ENCODE measurements at places on chromosomes 12 and 14.

- no peak for DNase-seq
Observed at GRCh38 chr12:59320112-59320511, 275.7 kb upstream of the SLC16A7 start.

- DNase-seq = peak; percentile 14
Observed at GRCh38 chr12:110281549-110282299, 677 bp downstream of the ATP2A2 start.

GRCh38 chr12:65532764-65533163 is 254.3 kb downstream of the MSRB3 start:
- DNase-seq = no peak

DNA sequence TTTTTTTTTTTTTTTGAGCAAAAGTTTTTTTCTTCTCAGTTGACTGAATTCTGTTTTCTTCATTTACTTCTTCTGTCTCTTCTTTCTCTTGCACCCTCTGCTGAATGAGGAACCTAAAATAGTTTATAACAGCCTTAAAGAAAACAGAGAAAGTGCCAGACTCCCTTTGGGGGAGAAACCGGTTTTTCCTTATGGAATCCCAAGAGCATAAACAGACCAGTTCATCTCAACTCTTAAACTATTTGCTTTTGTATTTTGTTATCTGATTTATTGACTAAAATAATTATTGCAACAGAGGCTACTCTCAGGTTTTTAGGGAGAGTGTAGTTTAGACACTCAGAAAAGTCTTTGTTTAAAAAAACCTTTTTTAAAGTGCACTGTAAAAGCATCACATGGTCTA is 30.2 kb downstream of the ST8SIA1 start:
- no peak for DNase-seq

GRCh38 chr14:104393898-104394381 is 185.6 kb upstream of the C14orf180 start:
- no peak for DNase-seq

DNA sequence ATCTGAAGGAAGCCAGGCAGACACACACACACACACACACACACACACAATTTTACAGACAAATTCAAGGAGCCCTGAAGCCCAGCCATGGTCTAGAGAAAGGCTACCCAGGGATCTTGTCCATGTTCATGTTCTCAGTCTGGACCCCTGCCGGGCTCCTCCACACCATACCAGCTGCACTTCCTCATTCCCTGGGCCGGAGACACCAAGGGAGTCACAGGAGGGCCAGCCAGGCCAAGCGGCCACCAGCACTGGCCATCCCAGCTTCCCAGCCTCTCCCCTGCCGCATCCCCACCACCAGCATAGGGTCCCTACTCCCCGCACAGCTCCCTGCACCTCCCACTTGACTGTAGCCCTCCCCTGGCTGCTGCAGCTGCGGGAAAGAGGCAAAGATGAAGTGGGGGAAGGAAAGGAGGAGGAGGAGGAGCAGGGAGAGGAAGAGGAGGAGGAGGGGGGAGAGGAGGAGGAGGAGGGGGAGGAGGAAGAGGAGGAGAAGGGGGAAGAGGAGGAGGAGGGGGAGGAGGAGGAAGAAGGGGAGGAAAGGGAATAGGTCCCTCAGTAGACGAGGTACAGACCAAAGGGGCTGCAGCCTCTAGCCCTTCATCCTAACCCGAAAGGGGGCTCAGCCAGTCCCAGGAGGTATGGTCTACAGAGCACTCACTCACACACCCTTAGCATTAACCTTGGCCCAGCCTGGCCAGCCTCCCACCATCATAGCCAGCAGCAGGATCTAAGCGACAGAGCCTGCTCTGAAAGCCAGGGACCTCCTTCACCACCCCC is 293.2 kb downstream of the DPF3 start:
- DNase-seq = no peak

DNA sequence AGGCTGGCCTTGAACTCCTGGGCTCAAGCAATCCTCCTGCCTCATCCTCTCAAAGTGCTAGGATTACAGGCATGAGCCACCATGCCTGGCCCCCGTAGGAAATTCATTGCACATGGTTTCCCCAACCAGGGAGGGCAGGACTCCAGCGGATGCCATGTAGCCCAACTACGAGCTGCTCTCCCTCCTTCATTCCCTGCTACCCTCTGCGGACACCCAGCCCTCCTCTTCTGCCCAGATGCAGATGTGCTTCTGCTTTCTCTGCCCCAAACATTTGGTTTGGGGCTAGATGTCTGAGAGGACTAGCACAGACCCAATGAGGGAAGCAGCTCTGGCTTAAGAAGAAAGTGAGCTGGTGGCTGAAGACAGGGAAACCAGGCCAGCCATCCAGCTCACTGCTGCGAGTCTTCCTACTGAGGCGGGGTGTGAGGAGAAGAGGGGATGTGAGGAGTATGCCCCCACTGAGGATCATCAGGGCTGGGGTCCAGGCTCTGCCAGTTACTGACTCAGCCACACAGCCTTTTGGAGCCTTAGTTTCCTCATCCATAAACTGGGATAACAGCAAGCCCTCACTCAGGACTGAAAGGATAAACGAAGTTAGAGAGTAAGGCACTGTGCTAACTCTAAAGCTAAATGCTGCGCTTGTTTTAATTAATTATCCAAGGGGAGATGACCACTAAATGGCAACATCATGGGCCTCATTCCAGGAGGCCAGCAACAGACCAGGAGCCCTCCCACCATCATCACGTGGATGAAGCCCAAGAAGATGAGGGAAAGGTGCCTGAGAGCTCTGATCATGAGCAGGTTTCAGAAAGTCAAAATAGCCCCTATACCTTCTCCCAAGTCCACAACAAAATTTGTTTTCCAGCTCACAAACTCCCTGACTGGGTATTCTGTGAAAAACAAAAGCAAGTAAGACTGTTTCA is 10.9 kb downstream of the CTDSP2 start:
- no peak for DNase-seq

GRCh38 chr12:90281154-90281868 is 572.7 kb upstream of the ATP2B1 start:
- DNase-seq = no peak

DNA sequence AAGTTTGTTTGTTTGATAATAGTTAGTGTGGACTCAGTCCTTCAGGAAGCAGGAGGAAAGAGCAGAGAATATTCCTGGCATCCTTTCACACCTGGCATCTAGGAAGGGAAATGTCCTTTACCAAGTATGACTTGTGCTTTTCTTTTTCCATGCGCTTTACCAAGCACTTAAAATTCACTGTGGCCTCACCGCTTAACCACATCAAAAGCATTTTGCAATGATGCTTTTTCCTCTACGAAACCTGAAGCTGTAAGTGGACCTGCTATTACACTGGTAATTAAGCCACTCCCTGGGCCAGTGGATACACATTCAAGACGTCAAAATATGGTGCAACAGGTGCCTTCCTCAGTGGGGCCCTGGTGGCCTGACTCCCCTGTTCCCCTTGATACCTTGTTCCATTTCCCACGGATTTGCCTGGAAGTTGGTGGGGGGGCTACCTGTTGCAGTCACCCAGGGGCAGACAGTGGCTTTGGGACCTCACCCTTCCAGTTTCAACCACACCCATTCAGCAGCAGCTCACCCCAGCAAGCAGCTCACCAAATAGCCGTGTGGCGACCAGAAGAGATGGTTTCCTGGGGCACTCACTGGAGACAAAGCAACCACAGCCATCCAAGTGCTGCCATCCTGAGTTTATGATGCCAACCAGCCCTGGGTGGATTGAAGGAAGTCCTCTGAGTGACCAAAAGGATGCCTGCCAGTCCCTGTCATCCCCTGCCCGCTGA is 14.2 kb upstream of the FZD10 start:
- no peak for DNase-seq

GRCh38 chr14:66099931-66100330 is 386.2 kb upstream of the CCDC196 start:
- no peak for DNase-seq

DNA sequence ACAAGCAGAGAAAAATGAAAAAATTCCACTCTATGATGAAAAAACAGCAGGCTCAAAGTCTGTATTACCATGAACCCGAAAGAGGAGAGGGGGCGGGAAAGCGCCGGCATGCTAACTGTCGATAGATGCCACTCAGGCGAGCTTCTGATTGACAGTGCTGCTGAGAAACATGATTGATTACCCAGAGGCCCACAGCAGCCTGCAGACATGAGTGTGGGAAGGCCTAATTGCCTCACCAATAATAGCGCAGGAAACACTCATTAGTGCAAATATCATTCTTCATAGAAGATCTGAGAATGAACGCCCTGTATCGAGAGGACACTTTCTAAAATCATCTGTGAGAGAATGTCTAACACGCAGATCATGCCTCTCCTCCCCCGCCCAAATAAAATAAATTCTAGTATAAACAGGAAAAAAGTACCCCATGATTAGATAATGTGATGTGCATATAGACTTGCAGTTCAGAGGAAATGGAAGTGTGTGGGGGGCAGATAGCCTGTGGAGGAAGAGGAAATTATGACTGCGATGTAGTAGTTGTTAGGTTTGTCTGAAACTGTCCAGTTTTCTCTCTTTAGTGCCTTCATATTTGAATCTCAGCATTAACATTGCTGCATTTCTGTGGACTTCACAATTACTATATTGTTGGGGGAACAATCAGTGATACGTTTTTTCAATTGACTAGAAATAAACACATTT is 15.6 kb downstream of the TPH2 start:
- no peak for DNase-seq

DNA sequence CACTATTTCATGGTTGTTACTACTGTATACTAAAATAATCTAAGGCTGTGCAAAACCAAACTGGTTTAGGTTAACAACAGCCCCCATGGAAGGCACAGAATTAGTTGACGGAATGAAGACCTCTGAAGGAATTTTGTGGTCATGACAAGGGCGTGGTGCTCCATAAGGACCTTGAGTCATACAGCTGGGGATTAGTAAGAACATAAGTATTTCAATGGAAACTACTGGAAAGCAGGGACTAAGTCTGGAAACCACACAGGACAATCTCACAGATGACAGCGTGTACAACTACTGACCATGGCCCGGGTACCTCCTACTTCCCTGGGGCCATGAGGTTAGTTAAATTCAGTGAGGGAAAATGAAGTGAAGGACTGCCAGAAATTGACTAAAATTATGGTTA is 98.5 kb upstream of the PLEKHA5 start:
- no peak for DNase-seq
